Stimulated activated CD8-positive, alpha-beta memory T cell treated with anti-CD3 and anti-CD28 coated beads, Interleukin-4, amount 100 ng/mL, for 48 hours (primary cell): ENCODE measurements at places on chromosomes 1 and 21.
A peak's percentile ranks its signal among the peaks of the same experiment; 100 is the strongest.

DNA sequence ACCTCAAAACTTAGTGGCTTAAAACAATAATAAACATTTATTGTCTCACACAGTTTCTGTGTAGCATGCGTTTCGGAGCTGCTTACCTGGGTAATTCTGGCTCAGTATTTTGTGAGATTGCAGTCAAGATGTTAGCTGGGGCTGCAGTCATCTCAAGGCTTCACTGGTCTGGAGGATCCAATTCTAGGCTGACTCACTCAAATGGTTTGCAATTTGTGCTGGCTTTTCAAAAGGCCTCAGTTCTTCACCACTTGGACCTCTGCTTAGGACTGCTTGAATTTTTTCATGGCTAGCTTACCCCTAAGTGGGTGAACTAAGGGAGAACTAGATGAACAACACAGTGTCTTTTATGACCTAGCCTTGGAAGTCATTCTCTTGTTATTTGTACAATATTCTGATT lies 21.0 kb downstream of the XPR1 start:
- DNase-seq: no peak

GRCh38 chr1:41361495-41362356 lies 492 bp downstream of the FOXO6 start:
- no peak for DNase-seq

- no peak for DNase-seq
These were observed 28.7 kb downstream of the IFI44 start for GRCh38 chr1:78678324-78678723.

DNA sequence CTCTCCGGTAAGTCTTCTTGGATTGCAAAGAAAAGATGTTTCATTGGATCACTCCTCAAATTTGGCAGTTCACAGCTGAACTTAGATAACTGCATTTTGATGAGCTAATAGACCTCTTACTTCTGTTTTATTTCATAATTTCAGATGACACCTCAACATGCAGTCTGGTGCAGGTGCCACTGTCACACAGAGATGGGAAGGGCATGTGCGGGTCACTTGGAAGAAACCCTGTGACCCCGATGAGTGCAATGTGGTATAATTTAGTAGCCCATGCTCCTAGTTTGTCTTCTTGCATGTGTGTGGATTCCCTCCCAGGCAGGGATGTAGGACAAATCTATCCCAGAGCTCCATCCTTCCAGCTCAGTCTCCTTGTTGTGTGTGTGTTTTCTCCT lies 481 bp upstream of the SLAMF1 start:
- no peak for DNase-seq

DNA sequence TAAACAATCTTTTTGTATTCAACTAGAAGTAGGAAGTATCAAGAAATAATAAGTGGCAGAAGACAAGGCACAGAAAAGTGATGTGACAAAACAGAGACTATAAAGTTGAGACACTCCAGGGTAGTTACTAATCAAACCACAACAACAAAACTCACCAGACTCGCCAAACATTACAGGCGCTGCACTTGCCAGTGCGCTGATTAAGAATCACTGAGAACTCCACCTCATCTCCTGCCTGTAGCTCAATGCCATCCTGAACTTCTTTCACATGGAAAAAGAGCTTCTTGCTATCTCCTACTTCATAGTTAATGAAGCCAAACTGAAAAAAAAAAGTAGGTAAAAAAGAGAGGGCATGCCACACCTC lies 2.8 kb upstream of the NRAS start:
- no peak for DNase-seq

- no peak for DNase-seq
These were observed 42.3 kb downstream of the NVL start for GRCh38 chr1:224287714-224288113.

DNA sequence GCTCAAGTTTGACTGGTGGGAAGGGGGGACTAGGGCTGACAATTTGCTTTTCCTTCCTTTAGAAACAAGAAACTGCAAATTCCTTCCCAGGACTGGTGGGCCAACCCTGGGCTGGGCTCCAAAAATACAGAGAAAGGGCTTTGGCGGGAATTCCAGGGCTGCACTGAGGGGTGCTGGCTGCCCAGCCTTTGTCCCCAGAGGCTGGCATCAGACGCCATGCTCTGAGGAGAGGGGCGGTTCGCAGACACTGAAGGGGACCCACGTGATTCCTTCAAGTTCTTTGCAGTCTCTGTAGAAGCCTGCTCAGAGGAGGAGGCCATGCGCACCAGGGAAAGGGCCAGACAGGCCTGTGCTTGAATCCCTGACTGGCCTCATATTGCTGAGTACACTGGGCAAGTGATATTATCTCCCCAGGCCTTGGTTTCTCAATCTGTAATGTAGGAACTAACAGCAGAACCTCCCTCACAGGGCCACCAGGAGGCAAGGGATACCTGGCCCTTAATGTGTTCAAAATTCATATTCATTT lies 119.5 kb downstream of the EPHB2 start:
- no peak for DNase-seq

- peak; percentile 50 for DNase-seq
These were observed 459 bp downstream of the SERBP1 start for GRCh38 chr1:67429528-67430357.

GRCh38 chr21:16076465-16076864 lies 346.7 kb downstream of the USP25 start:
- no peak for DNase-seq

GRCh38 chr1:8376358-8376840 lies 58.5 kb downstream of the SLC45A1 start:
- no peak for DNase-seq

DNA sequence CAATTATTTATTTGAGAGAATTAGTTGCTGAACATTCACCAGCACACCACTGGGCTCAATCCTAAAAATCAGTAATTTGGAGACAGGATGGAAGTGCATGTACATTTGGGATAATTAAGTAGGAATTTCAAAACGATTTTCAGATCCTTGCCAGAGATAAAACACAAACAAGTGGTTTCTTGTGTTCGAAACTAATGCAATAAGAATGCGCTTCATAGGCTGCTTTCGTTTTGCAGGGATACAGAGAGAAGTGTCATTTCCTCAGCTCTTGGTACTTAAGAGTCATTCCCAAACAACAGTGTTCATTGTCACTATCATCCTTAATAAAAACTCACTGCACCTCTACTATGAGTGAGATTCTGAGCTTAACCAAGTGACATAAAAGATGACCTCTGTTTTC lies 20.6 kb upstream of the USP24 start:
- DNase-seq: no peak

DNA sequence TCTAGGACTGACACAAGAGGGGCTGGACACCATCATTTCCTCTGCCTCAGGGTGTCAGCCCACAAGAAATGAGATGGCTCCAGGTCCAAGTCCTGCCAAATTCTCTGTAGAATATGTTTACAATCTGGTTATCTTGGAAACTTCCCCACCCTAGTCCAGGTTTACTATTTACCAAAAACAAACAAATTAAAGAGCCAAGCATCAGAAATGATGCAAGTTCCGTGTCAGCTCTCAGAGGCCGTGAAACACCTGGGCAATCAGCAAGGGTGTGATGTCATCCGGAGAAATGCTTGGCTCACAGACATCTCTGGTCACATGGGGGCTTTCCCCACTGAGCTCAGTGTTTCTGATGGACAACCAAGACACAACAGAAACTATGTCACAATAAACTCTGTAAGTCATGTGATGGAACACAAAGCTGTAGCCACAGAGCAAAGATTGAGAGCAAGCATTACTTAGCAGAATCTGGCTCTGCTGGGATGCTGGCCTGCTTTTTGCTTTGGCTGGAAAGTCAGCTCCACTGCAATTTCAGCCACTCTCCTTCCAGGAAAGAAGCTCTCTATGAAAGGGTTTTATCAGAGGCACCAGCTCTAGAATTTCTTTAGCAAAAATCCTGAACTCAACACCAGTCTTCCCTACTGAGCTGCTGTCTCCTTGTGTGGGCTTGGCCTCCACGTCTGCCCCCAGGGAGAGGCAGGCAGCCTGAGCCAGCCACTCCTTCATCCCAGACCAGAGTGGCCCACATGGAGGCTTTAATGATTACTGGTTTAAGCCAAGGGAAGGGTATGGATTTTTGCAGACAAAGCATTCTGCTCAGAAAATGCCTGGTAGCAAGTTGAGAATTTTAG lies 55.9 kb downstream of the NENF start:
- peak; percentile 52 for DNase-seq

- DNase-seq: no peak
These were observed 2.3 kb upstream of the CD55 start for GRCh38 chr1:207319199-207319598.

DNA sequence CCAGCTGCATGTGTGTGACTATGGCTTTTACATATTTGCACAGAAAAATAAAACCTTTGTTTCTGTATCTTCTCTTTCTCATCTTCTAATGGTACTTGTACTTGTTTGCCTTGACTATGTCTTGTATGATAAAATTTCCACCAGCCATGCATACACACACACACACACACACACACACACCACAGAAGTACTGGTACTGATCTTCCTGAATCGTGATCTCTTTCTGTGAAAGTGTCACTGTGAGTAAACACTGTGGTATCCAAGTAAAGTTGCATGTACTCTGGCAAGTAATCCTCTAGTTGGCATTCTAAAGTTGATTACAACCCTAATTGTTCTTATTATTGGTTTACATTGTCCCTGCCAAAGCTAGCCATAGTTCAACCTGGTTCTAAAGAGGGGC lies 176.7 kb downstream of the CRB1 start:
- no peak for DNase-seq

DNA sequence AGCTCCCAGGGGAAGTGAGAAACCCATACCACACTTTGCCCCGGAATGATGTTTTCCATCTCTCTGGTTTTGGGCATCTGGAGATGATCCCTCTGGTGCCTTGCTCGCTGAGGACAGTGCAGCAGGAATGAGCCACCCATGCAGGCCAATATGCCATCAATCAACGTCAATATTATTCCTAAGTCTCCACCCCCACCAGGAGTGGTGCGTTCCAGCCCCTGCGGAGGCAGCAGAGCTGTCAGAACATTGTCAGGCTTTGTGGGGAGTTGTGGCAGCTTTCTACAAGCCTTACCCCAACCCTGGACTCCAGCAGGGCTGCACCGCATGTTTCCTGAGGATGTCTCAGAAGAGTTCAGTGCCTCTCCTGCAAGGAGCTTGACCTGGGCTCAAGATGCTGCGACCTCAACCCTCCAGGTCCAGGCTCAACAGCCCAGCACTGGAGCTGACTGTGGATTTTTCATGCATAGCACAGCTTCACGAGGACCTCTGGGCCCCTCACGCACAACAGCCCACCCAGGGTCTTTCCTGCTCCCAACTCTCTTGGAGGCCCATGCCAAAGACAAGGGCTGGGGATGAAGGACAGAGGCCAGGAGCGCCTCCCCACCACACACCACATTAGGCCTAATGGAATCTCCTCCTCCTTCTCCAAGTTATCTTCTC lies 67.5 kb downstream of the PSMG1 start:
- no peak for DNase-seq

GRCh38 chr1:172699111-172699510 lies 40.2 kb downstream of the FASLG start:
- peak; percentile 79 for DNase-seq
